ENCODE measurements at places on chromosomes 3 and 15.
A peak's percentile ranks its signal among the peaks of the same experiment; 100 is the strongest.

DNA sequence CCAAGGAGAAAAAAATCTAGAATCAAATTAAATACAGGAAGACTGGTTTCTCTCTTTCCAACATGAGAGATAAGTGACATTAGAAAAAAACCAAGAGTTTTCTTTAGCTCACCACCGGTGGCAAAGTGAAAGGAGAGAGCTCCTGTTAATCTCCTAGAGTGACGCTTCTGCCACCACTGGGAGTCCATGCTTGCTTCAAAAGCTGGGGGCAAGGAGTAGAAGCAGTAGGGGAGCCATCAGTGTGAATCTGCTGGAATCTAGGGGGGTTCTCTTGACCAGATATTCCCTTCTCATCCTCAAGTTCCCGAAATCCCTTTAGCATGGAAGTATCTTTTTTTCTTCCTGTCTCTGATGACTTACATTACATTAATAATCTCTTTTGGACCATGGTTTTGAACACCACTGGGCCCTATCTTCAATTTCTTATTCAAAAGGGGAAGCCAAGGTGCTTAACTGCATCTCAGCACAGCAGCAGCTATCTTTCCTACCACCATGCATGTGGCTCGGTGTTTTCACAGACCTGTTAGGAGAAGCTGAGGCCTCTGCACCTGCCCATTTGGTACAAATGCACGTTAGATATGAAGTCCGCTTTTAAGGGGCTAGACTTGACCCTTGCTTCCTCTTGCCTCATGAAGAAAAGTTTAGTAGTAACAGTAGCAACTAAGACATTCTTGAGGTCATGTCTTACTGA is 6.6 kb upstream of the ICE2 start:
- no peak for DNase-seq

- no peak for DNase-seq
These were observed 6.3 kb downstream of the TM4SF1 start for GRCh38 chr3:149371001-149371722.

DNA sequence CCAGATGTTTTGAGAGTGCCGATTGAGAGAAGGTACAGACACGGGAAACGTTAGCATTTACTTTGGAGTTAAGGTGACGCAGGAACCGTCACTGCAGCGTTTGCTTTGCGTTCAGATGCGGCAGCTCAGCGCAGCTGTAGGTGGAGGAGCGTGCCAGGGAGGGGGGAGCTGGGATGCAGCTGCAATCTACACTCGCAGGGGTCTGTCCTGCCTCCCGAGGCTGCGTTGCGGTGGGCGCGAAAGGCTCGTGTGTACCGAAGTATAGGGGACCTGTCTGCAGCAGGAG is 425 bp upstream of the FYTTD1 start:
- no peak for DNase-seq

GRCh38 chr3:45078910-45079522 is 52.9 kb downstream of the CLEC3B start:
- DNase-seq: no peak

DNA sequence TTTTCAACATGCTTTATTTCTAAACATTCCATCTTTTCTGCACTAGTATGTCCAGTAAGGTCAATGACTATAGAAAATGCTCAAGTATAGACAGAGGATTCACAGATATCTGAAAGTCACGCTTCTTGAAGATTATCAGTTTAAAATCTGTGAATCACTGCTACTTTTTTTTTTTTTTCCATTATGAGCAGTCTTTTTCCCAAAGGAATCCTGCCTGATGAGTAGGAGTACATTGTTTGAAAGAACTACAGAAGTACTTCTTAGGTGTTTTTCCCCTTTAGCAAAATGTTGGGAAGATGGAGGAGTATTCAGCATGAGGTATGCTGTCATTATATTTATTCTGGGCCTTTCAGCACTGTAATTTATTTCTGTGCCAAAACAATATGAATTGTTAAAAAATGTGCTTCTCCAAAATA is 266.2 kb downstream of the NLGN1 start:
- no peak for DNase-seq

DNA sequence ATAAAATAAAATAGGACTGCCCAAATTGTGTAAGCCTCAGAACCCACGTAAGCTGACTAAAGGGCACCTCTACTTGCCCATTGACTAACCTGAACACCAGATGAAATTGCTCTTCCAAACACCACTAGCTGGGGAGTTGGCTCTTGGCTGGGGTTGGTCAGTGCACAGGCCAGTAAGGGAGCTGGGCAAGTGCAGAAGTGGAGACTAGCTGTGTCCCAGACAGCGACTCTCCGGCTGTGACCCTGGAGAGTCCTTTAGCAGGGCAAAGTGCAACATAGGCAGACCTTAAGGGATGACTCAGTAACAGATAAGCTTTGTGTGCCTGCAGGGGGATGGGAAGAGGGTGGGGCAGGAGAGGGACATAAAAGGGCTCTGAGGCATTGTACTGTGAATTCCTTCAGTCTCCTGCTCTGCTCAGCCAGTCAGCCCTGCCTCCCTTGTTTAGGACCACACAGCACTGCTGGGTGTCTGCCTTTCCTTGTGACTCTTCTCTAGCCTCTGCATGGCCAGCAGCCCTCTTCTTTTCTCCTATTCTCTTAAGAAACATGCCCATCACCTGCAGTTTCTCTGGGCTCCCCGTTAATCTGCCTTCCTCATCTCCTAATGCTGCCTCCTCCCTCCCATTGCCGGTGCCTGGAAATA is 13.2 kb downstream of the NR1I2 start:
- no peak for DNase-seq

GRCh38 chr3:168417016-168417415 is 321.3 kb upstream of the GOLIM4 start:
- no peak for DNase-seq

DNA sequence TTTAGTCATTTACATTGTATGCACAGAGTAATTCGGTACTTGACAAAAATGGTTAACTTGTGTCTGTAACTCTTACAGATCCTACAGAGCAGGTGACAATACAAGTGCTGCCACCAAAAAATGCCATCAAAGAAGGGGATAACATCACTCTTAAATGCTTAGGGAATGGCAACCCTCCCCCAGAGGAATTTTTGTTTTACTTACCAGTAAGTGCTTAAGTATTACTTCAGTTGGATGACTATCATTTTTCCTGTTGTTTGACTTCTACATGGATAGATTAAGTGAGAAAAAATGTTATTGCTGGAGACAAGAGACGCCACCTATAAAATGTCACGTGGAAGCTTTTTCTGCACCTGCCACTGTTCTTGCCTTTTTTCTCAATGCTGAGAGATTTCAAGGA is 173.2 kb downstream of the ALCAM start:
- DNase-seq: no peak

- DNase-seq: no peak
These were observed 26.4 kb downstream of the ANXA2 start for GRCh38 chr15:60371175-60372051.

- DNase-seq: no peak
These were observed 12.9 kb downstream of the REC114 start for GRCh38 chr15:73455876-73456275.

- DNase-seq: no peak
These were observed 6.2 kb downstream of the SUCLG2 start for GRCh38 chr3:67648229-67648628.

GRCh38 chr3:14587740-14588360 is 47.7 kb upstream of the GRIP2 start:
- DNase-seq: no peak

GRCh38 chr3:134918441-134918840 is 123.4 kb downstream of the EPHB1 start:
- DNase-seq: no peak

GRCh38 chr15:73927003-73927475 is 777 bp downstream of the LOXL1 start:
- DNase-seq: peak; percentile 43

GRCh38 chr3:137946356-137946973 is 63.5 kb upstream of the CLDN18 start:
- DNase-seq: no peak

DNA sequence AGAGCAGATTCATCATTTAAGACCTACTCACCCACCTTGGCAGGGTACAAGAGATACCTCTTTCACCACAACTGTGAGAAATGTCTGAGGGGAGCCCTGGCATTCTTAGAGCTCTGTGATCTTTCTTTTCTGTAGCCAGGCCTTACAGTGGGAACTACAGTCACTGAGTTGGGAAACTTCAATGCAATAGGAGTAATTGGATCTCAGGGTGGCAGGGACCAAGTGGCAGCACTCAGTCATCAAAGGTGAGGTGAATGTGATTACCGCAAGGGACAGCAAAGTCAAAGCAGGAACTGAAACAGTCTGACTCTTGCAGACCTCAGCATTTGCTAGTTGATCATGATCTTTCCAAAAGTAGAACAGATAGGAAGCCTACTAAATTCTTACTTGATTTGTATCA is 7.2 kb upstream of the MCF2L2 start:
- no peak for DNase-seq

DNA sequence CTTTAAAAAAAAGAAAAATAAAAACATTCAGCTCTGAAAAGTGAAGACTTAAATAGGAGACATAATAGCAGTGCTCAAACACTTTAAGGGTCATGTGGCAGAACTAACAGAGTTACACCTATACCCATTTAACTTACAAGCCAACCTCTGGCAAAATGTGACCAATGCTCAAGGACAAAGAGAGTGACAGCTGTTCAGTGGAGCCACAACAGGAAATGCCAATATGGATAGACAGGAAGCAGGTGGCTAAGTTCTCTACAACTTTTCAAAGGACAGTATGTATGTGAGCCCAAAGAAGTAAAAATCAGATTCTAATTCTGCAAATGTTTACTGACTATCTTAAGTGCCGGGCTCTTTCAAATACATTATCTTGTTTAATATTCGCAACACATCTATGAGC is 3.4 kb downstream of the TMCC1 start:
- DNase-seq: no peak

GRCh38 chr3:54222316-54222715 is 100.0 kb downstream of the CACNA2D3 start:
- DNase-seq: no peak

- no peak for DNase-seq
These were observed 60.4 kb upstream of the RBM5 start for GRCh38 chr3:50028346-50028745.

- no peak for DNase-seq
These were observed 88.8 kb downstream of the CACNA1D start for GRCh38 chr3:53583161-53583690.

GRCh38 chr3:183158551-183159006 is 4.0 kb downstream of the LAMP3 start:
- DNase-seq: no peak

DNA sequence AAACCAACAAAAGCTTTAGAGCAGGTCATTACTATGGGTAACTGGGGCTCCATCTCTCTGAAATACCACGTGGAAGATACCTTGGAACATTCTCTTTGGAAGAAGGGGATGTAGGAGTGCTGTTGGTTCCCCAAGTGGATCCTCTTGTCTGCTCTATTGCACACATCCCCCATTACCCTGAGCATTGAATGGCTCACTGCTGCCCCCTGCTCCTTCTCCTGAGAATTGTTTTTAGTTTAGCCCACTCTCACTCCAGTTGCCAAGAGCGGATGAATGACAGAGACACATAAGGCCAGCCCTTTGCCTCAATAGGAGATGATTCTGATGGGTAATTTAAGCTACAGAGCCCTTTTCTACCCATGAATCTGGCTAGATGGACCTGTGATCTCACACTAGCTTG is 135.6 kb upstream of the SUCLG2 start:
- no peak for DNase-seq

GRCh38 chr3:140540262-140540661 is 137.6 kb upstream of the TRIM42 start:
- DNase-seq: no peak

DNA sequence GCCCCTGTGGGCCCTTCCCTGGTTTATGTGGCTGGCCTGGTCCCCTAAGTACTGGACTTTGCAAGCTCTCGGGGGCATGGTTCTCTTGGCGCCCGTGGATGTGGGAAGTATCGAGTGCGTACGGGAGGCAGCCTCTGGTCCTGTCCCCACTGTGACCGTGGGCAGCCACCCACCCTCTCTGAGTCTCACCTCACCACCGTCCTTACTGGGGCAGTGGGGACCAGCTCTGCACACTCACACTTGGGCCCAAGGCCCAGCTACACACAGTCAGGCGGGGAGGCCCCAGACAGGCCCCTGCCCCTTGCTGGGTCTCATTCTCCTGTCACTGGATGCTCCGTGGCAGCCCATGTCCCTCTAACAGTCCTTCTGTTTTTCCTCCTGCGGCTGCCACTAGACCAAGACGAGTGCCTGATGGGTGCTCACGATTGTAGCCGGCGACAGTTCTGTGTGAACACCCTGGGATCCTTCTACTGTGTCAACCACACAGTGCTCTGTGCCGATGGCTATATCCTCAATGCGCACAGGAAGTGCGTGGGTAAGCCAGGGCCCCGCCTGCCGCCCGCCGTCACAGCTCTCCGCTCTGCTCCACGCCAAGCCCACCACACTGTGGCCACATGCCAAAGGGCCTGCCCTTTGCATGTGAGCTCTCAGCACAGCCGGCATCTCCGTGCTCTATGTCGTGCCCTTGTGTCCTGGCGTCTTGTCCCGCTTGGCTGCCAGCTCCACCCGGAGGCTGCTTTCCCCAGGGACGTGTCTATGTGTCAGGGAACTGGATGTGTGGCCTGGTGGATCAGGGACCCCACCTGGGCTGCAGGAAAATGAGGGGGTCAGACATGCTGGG is 72.7 kb downstream of the FBLN2 start:
- no peak for DNase-seq

DNA sequence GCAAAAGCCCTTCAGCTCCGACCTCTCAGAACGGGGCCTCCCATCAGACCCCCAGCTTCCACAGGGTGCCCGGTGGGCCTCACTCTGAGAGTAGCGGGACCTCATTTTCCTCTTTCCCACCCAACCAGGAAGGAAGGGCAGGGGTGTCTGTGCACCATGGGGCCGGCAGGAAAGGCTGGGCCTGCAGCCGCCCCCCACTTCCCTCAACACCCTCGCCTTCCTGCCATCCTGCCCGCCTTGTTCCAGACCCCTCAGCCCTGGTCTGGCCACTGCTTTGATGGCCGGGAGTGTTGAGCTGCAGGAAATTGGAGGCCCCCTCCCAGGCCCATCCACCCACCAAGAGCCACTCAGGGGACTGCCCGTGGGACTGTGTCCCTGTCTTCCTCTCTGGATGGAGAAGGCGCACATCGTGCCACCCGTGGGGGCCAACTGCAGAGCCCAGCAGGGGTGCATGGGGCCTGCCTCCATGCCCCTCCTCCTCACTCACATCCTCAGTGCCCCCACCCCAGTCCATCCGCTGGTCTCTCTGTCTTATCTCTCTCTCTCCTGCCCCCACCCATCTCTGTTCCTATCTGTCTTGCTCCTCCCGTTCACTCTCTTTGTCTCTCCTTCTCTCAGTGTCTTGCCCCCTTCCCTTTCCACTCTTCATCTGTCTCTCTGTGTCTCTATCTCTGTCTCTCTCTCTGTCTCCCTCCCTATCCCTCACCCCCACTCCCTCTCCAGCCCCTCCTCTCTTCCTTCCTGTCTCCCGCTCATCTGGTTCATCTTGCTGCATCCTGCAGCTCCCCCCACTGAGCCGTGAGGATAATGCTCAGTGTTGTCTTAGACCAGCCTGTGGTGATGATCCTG is 1.8 kb upstream of the PLXND1 start:
- DNase-seq: no peak

DNA sequence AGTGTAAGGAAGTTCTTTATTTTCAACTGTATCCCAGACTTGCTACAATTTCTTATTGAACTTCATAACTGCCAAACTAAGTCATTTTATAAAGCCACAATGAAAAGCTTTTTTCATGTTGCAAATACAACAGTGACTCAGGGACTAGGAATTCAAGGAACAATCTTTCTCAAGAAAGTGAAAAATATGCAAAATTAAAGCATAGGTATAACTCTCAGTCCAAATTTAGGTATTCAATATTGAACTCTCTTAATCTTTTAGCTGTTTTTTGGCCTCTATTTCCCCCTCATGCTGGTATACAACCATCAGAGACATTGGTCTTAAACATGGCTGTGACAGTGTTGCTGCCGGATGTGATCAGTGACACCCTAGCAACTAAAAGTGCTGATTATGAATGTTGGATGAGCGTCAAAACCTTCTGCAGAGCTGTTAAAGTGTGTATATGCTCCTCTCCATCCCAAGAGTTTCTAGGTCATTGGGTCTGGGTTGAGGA is 476.9 kb downstream of the ZNF385D start:
- DNase-seq: no peak
